ENCODE measurements at places on chromosomes 5 and 9.

DNA sequence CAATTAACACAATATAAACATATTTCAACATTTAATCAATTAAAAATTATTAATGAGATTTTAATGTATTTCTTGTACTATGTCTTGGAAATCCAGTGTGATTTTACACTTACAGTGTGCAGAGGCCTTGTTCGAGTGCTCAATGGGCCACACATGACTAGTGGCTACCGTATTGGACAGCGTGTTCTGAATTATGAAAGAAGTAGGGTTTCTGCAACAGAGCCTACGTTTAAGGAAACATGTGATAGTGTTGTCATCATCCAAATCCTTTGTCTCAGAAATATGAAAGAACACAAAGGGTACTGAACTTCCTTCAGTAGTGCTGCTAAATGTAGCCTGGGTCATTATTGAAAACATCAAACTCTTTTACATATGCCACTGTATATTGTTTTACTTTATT lies 29.5 kb downstream of the NPR3 start:
- no peak for DNase-seq

- DNase-seq = no peak
Measured at GRCh38 chr5:68562308-68562707, 346.8 kb downstream of the PIK3R1 start.

DNA sequence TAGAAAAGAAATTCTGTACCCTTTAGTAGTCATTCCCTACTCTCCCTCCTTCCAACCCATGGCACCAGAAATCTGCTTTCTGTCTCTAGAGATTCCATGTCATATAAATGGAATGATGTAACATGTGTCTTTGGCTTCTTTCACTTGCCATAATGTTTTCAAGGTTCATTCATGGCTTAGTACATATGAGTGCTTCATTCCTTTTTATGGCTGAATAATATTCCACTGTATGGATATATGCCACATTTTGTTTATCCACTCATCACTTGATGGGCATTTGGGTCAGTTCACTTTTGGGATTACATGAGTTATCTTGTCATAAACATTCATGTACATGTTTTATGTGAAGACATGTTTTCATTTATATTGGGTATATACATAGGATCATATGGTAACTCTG lies 19.4 kb downstream of the POLR3G start:
- DNase-seq = no peak

GRCh38 chr5:135395866-135396265 lies 3.2 kb downstream of the MACROH2A1 start:
- DNase-seq = no peak

GRCh38 chr5:81290146-81290545 lies 11.2 kb upstream of the ZCCHC9 start:
- DNase-seq = no peak

DNA sequence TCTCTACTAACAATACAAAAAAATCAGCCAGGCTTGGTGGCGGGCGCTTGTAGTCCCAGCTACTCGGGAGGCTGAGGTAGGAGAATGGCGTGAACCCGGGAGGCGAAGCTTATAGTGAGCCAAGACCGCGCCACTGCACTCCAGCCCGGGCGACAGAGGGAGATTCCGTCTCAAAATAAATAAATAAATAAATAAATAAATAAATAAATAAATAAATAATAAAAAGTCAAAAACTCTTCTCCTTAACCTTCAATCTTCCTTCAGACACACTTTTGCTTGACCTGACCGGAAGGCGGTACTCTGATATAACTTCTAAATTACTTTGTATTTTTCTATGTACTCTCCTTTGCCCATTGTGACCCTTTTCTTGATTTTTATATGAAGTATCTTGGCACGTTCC lies 302.1 kb downstream of the SLF1 start:
- DNase-seq = no peak

DNA sequence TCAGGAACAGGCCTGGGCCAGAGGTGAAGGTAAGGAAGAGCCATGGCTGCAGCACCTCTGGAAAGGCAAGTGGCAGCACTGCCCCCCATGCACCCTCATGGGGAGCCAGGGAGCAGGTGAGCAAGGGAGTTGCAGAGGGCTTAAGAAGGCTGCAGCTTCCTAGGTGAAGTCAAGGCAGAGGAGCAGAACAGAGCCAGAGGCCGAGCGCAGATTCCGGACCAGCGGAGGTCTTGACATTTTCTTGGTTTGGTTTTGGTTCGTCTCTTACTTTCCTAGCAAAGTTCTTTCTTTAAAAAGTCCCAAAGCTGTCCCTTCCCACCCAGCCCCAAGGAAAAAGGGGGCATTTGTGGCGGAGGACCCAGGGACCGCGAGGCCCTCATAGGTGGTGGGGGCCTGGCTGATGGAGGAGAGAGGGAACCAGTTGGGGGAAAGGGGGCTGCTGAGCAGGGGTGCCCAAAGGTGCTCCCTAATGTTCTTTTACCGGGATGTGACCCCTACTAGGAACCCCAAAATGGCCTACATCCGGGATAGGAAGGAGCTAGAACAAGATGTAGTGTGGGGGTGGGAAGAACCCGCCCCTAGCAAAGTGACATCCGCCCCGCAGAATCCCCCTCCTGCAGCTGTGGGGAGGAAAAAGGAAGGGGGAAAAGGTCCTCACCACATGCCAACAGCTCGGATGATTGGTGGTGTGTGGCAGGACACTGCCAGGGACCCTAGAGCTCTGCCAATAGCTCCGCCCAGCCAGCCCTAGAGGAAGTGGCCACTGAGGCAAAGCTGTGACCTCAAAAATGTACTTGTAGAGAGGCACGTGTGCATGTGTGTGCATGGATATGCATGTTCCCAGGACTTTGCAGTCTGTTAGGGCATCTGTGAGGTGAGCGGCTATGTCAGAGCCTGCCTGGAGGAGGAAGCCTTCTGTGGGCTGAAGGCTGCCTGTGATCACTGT lies 914 bp upstream of the CD72 start:
- no peak for DNase-seq

- DNase-seq = no peak
Measured at GRCh38 chr5:14782591-14782990, 89.0 kb downstream of the ANKH start.

GRCh38 chr5:1472964-1473628 lies 27.9 kb upstream of the SLC6A3 start:
- no peak for DNase-seq

- no peak for DNase-seq
Measured at GRCh38 chr5:173920024-173920753, 32.0 kb downstream of the CPEB4 start.

DNA sequence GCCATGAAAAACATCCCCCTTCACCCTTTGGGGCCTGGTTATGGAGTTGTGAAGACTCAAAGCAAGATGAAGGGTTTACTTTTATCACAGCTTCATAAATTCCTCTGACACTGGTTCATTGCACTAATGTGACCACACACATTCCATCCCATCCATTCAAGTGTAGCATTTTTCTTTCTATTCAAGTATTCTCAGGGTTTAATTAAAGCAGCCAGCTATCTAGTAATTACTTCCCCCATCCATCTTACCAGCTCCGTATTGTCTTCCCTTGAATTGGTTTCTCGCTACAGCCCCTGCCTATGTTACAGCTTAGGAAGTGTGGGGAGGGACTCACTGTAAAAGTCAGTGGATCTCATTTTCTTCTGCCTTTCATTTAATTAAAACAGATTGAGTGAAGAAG lies 387.0 kb upstream of the RFX3 start:
- DNase-seq = no peak
